Endothelial cell (in vitro differentiated cells): ENCODE measurements at places on chromosomes 2 and 18.

- DNase-seq = peak; percentile 48
Measured at GRCh38 chr2:15941871-15942710, 1.7 kb downstream of the MYCN start.

- no peak for DNase-seq
Measured at GRCh38 chr18:23268641-23269040, 133.4 kb downstream of the CABLES1 start.

DNA sequence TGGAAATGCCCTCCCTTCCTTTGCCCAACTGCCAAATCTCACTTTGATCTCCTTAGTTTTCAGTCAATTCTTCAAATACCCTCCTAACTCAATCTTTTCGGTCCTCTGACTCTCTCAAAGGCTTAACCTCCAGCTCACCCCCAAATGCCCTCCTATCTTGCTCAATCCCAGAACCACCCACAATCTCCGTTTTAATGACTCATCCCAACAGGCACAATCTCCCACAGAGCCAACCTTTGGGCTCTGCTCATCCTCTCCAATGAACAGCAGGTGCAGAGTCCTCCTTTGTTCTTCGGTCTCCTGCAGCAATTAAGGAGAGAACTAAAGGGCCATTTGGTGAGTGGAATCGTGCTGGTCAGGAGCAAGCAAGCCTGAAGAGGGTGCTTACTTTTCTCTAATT is 366.1 kb upstream of the CRIM1 start:
- DNase-seq = no peak

GRCh38 chr2:34844629-34845028 is 1245.5 kb upstream of the FAM98A start:
- DNase-seq = no peak

- no peak for DNase-seq
Measured at GRCh38 chr2:150643114-150643725, 155.8 kb upstream of the RND3 start.

GRCh38 chr2:190110131-190110530 is 47.6 kb upstream of the MSTN start:
- DNase-seq = no peak

DNA sequence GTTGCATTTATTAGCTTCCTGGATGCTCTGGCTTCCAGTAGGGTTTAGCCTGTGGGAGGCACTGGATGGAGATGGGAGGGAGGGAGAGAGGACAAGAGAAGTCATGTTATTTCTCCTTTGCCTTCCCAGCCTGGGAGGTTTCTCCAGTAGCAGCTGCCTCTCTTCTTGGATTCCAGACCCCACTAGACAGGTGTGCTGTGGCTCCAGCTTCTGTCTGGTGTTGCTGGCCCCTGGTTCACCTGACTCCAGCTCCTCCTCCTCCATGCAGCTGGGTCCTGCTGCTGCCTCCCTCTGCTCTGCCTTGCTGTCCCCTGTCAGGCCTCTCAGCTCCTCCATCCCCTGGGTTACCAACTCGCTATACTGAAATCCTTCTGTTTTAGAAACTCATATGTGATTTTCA is 188.9 kb upstream of the TNP1 start:
- no peak for DNase-seq

- no peak for DNase-seq
Measured at GRCh38 chr2:42886921-42887320, 94.5 kb upstream of the HAAO start.

GRCh38 chr2:176157499-176158185 is 535 bp downstream of the HOXD3 start:
- DNase-seq = no peak

GRCh38 chr2:70371753-70372152 is 69.9 kb upstream of the FAM136A start:
- DNase-seq = no peak

DNA sequence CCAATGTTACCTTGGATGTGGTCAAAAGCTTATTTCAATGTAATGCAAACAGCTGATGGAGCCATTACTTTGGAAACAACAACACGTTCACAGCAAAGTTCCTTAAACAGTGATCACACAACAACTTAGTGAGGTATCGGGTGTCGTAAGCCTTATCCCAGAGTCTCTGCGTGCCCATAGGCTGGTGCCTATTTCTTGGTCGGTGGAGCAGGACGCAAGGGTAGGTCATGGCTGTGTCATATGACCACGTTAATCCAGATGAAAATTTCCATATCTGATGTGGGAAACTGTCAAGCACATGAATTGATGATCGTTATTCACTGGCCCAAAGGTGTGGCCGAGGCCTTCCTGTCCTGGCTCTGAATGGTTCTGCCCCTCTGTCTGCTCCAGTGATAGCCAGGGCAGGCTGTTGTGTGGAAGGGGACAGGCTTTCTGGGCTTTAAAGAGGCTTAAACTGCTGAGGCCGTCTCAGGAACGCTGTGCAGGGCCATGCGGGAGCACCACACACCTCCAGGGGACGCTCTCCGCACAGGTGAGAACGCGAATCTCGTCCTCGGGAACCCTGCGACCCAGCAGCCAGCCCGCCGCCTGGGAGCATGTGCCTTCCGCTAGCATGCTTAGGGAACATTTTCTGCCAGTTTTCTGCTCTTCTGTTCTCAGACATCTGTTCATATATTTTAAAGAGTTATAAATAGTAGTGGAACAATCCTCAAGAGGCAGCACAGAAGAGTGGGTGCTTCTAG is 90.6 kb downstream of the KCTD1 start:
- peak; percentile 66 for DNase-seq

DNA sequence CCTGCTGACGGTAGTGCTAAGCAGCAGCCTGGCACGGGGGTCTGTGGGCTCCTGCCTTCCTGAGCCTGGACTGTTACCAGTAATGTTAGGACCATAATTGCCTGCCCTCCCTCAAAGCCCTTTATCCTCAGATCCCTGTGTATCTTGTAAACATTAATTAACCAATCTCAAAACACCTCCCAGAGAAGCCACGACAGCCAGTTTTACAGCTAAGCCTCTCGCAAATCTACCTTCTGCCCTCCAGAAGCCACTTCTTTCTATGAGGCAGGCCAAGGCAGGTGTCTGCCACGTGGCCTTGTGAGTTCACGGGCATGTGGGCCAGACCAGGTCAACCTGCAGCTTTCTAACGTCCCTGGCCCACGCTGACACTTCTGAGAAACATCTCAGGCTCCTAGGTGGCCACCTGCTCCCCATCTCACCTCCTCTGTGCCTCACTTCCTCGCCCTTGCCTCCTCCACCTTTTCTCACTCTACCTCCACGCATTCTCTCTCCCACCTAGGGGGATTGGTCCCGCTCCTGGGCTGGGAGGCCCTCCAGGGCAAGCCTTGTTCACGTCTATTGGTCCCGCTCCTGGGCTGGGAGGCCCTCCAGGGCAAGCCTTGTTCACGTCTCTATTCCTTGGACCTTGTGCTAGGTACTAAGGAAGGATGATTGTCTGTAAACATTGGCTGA is 64.3 kb downstream of the EDAR start:
- no peak for DNase-seq

GRCh38 chr2:55781542-55781941 is 87.9 kb upstream of the PNPT1 start:
- no peak for DNase-seq

GRCh38 chr18:60872434-60872833 is 460.8 kb upstream of the CDH20 start:
- DNase-seq = no peak

GRCh38 chr2:182241936-182242335 is 184.9 kb downstream of the PDE1A start:
- DNase-seq = no peak

GRCh38 chr2:69624611-69625010 is 18.9 kb downstream of the AAK1 start:
- DNase-seq = no peak

DNA sequence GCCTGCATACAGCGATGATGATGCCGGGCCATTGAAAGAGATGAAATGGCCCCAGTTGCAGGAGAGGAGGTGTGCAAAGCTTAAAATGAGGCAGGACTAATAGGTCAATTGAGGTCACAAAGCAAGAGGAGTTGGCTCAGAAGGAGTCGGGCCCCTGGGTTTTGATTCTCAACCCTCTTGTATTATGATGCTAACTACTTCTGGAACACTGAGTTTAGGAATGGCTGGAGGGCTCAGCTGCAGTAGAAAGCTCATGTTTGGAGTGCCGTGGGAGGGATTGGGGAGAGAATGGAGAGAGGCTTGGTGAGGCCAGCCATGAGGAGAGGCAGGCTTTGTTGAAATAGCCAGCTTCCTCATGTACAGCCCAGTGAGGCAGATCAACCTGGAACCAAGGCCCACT is 4.8 kb downstream of the TNP1 start:
- DNase-seq = no peak

DNA sequence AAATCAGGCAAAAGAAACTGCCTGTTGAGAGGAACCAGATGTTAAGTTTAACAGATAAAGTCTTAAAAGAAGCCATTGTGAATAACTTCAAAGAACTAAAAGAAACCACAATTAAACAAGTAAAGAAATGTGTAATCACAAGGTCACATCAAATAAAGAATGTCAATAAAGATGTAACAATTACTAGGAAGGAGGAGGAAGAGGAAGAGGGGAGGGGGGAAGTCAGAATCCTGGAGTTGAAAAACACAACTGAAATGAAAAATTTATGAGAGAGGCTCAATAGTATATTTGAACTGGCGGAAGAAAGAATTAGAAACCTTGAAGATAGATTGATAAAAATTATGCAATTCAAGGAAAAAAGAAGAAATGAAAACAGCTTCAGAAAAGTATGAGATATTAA is 88.4 kb upstream of the CRIM1 start:
- no peak for DNase-seq

DNA sequence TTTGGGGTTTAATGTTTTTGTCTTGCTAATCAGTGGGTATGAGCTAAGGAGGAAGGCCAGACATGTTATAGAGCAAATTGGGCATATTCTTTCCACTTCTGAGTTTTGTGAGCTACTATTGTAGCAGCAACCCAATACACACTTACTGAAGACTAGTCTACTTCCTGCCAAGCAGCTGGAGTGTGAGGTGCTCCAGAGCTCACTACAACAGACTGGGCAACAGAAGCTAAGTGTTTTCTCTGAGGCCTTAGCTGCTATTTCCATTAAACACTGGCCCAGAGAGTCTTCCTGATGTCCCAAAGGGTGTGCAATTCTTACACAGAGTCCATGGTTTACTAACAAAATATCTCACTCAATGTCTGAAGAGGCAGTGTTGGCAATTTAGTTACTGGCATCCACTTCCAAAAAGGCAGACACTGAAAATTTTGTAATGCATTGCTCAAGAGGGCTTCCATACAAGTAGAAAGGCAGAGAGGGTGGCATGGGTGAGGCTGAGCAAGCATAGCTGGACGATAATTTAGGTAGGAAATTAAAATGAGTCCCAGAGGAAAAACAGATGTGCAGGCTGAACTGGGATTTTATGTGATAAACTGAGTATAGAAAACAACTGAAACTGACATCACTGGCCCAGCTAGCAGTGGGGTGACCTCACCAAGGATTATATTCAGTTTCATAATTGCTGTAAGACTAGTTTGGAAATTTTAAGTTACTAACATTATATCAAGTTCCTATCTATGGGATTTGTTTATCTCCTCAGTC is 68.6 kb downstream of the ZC3H6 start:
- DNase-seq = no peak

- peak; percentile 34 for DNase-seq
Measured at GRCh38 chr18:77702686-77703085, 453.0 kb downstream of the GALR1 start.

- no peak for DNase-seq
Measured at GRCh38 chr2:216017365-216017764, 4.0 kb upstream of the MREG start.

DNA sequence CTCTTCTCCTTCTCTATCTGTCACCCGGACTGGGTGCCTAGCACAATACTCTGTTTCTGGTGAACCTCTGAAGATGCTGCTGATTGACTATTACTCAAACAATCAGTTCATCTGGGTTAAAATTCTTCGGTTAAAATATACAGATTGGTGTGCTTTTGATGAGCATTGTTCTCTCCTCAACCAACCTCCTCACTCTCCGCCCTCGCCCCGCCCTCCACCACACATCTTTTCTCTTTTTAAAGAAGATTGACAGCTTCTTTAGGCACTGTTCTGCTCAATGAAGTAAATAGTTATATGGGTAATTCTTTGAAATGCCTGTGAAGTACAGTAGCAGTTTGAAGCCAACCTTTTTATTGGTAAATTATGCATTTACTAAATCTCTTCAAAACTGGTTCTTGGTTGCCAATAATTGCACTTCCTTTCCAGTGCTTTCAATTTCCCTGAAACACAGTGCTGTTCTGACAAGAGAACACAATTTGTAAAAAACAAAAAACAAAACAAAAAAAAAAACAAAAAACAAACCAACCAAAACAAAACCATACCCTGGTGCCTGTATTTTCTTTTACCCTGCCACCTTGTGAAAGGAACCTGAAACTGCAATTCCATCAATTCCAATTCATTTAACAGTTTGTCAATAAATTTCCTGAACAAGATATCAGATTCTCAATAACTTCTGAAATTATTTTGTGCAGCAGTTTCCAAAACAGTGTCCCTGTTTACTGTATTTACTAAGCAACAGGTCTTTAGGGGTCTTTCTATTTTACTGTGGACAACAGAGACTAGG is 188.6 kb downstream of the LRP1B start:
- DNase-seq = no peak

DNA sequence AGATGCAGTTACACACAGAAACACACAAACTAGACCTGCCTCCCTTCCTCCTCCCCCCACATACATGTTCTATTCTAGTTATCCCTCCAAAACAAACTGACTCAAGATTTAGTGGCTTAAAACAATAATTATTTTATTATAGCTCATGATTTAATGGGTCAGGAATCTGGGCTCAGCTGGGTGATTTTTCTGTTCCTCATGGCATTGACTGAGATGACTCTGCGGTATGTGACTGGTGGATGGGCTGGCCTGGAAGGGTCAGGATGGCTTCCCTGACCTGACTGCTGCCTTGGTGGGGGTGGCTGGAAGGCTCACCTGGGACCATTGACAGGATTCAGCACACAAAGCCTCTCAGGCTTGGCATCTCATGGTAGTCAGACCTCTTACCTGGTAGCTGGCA is 33.7 kb upstream of the NTSR2 start:
- no peak for DNase-seq

- no peak for DNase-seq
Measured at GRCh38 chr2:176334729-176335128, 65.5 kb downstream of the MTX2 start.

- no peak for DNase-seq
Measured at GRCh38 chr2:103172821-103173220, 411.0 kb downstream of the TMEM182 start.

DNA sequence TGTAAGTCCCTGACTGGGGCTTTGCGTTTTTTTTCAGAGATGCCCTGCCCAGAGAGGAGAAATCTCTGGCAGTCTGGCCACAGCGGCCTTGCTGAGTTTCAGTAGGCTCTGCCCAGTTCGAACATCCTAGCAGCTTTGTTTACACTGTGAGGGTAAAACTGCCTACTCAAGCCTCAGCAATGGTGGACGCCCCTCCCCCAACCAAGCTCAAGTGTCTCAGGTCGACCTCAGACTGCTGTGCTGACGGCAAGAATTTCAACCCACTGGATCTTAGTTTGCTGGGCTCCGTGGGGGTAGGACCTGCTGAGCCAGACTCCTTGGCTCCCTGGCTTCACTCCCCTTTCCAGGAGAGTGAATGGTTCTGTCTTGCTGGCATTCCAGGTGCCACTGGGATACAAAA is 31.7 kb downstream of the L3MBTL4 start:
- DNase-seq = no peak
